ENCODE measurements at places on chromosomes 2 and 18.

- no peak for DNase-seq
Measured at GRCh38 chr2:117562654-117563053, 251.8 kb upstream of the DDX18 start.

GRCh38 chr18:58125183-58125582, 81.2 kb downstream of the NEDD4L start:
- no peak for DNase-seq

GRCh38 chr2:241041589-241042158, 43.3 kb downstream of the SNED1 start:
- no peak for DNase-seq

DNA sequence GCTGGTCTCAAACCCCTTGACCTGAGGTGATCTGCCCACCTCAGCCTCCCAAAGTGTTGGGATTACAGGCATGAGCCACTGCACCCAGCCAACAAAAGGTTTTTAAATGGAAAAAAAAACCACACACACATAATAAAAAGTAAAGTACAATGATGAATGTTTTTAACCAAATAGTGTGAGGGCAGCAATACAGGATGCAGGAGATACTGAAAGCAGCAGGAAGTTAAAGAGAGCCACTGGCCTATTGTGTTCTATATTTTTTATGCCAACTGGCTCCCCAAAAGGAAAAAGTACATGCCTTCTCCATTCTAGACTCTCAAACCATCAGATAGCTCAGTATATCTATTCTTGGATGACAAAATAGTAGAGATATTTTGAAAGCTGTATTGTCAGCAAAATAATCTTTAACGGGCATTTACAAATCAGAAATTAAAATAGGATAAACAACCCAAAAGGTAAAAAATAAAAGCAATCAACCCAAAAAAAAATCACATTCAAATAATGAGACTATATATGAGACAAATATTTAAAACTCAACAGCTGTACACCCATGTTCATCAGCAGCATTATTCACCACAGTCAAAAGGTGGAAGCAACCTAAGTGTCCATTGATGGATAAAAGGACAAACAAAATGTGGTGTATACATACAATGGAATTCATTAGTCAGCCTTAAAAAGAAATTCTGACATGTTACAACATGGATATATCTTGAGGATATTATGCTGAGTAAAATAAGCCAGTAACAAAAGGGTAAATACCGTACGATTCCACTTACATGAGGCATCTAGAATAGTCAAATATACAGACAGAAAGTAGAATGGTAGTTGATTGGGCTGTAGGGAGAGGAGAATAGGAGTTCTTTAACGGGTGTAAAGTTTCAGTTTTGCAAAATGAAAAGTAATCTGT, 26.2 kb downstream of the GPATCH11 start:
- DNase-seq = no peak

DNA sequence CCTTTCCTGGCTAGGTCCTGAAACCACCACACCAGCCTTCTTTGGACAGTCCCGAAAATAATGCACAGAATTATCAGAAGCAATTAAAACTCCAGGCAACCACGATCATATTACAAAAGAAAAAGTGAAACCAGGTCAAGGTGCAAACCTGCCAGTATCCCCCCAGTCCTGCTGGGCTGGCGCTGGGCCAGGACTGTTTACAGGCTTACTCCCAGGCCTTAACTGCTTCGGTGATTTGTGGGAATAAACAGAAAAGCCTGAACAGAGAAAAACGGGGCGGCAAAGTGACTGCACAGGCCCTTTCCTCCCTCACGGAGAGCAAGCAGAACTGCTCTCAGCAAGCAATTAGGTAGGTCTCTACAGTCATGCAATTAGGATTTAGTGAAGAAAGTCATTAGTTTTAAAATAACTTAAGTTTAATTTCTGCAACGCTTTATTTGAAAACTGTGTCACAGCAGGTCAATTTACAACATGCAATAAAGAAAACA, 1.3 kb downstream of the HDAC4 start:
- peak; percentile 54 for DNase-seq

- peak; percentile 69 for DNase-seq
Measured at GRCh38 chr2:54569745-54570301, 113.7 kb downstream of the SPTBN1 start.

- DNase-seq = no peak
Measured at GRCh38 chr2:213034585-213034984, 116.8 kb downstream of the IKZF2 start.

DNA sequence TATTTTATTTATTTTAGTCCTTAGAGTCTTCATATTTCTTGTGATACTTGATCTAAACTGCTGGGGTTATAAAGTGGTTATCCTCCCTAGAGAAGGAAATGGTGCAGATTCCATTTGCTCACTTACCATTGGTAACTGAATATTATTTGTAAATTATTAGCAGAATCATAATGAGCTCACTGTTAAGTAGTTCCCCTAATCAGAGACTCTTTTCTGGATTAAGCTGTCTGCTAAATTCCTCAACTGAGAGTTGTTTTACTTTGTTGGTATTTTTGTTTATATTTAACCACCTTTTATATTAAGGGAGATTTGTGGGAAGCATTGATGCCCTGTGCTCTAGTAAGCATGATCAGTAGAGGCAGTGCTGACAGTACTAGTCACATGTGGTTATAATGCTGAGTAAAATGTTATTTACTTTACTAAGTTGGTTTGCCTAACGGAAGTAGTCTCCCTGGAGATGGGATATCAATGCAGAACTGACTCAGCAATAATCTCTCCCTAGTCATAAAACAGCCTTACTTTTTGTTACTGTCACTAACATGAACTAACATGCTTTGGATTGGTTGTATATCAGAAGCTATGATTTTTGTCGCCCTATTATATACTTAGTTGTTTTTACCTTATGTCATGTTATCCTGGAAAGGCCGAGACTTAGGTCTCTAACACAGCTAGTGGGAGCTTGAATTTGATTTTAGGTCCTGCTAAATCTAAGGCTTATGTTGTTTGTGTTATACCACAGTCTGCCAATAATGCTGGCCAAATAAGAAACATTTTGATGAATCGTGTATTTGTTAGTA, 166.7 kb downstream of the MCFD2 start:
- DNase-seq = no peak

DNA sequence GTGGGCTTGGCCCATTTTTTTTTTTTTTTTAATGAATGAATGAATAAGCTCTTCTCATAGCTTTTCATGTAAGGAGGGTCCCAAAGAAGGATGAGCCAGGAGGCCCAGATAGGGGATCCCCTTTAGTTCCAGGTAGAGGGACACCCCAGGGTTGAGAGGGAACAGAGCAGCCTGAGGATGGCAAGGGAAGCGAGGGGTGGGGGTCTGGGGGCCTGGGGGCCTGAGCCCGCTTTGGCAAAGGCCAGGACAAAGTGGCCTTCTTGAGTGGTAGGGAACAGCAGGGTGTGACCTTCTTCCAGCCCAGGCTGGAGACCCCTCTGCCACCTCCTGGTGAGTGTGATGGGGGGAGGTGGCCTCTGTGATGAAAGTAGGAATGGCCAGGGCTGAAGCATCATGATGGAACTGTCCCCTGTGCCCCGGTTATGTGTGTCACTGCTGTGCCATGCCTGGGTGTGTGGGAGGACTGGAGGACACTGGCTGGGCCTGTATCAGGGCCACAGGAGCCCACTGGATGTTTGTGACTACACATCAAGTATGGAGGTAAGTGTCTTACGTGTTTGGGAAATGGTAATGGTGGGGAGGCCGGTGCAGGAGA, 263.5 kb upstream of the HDAC4 start:
- no peak for DNase-seq

GRCh38 chr2:111072220-111072871, 48.4 kb upstream of the BCL2L11 start:
- DNase-seq = no peak

GRCh38 chr2:72965016-72965415, 47.7 kb downstream of the EMX1 start:
- DNase-seq = no peak

DNA sequence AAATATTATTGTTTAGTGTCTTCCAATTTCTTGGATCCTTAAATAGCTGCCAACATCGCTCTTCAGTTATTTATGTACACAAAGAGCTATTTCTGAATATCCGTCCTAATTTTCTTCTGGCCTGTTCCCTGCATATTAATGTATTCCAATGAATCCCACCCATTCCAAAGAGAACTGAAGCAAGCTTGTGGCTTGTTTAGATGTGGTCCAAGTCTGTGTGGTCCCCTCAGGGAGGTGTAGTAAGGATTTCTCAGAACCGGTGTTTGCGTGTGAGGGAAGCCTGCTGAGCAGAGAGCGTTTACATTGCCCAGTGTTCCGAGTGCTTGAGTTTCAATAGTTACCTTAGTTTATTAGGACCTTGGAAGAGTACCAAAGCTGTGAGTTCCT, 25.1 kb upstream of the IL1R1 start:
- no peak for DNase-seq

- no peak for DNase-seq
Measured at GRCh38 chr2:215973954-215974699, 39.2 kb downstream of the MREG start.

DNA sequence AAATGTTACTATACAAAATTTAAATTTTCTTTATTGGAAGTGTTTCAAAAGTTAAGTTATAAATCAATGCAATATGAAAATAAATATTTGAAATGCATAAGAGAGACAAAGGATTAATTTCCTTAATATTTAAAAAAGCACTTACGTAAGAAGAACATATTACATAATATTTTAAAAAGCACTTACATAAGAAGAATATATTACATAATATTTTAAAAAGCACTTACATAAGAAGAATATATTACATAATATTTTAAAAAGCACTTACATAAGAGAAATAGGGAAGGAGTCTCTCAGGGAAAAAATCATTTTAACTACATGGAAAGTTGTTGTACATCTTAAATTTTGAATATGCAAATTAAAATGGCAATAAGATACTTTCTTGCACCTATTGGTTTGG, 17.4 kb upstream of the B4GALT6 start:
- no peak for DNase-seq

DNA sequence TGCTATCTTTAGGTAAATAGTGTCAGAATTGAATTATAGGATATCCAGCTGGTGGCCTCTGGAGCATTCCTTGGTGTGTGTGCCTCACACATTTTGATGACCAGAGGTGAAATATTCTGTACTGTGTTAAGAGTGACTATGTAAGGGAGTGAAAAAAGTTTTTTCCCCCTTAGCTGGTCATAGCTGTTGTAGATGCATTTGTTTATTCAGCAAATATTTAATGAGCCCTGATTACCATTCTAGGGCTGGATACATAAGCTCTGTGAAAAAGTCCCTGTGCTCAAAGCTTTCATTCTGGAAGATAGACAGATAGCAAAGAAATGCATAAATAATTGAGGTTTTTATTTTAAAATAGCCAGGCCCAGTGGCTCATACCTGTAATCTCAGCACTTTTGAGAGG, 10.9 kb downstream of the TTLL4 start:
- no peak for DNase-seq

DNA sequence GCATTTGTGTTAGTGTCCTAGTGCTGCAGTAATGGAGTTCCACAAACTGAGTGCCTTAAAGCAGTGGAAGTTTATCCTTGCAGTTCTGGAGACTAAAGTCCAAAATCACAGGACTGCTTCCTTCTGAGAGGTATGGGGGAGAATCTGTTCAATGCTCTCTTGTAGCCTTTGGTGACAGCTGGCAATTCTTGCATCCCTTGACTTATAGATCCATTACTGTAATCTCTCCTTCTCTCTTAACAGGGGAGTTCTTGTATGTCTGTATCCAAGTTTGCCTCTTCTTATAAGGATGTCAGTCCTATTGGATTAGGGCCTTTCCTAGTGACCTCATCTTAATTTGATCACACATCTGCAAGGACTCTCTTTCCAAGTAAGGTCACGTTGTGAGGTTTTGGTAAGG, 69.9 kb downstream of the XRCC5 start:
- no peak for DNase-seq

DNA sequence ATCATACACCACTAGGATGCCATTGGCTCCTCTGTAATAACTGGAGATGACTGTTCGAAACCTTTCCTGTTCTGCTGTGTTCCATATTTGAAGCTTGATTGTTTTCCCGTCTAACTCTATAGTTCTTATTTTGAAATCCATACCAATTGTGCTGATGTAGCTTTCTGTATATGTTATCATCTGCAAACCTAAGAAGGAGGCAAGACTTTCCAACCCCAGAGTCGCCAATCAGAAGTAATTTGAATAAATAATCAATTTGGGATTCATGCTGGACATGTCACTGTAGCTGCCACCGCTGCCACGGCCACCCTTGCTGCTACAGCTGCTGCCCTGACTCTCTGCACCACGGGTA, 20.7 kb downstream of the STAT1 start:
- no peak for DNase-seq

DNA sequence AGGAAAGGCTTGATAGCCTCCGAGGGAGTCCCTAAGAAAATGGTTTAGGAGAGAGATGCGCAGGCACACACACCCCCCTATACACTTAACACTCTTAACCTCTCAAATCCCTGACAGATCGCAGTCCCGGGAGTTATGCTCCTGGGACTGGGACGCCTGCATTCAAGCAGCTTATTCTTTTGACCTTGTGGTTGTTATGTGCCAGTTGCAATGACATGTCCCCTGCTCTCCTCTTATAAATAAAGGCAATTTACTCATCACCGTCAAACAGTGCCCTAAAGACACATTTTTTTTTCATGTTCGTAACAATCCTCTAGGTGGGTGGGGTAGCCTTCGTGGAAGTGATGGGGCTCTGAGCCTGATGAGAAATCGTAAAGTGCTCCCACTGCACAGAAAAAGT, 162.2 kb downstream of the LRRC30 start:
- no peak for DNase-seq

GRCh38 chr2:80947601-80948130, 643.1 kb upstream of the LRRTM1 start:
- DNase-seq = no peak

DNA sequence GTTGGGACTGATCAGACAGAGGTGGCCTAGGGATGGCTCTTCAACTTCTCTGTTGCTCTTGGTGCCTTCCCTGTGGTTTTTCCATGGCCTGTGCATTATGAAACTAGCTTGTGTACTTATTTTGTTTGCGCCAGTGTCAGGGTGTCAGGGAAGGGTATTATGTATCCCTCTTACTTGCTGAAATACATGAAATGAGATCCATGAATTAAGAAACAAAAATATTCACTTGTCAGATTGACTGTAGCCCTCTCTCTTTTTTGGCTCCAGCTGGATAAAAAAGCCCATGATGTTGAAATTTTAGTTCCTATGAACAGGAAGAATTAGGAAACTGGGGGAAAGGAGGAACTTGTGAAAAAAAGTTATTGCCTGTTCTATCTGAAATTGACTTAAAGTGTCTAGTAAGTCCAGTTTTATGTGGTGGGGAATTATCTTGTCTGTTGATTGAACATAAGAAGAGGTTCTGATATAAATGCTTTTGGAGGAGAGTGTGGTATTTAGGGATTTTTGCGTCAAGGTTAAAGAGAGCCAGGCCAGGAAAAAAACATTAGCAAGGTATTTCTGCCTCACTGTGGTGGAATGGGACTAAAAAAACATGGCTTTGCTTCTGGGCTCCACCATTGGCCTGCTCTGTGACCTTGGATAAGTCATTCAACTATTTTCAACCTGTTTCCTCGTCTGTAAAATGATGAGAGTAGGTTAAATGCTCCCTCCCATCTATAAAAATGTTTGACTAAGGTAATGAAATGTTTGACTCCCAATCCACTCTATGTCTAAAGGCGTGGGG, 12.0 kb downstream of the UGP2 start:
- no peak for DNase-seq
